ENCODE measurements at places on chromosomes 4 and X.

DNA sequence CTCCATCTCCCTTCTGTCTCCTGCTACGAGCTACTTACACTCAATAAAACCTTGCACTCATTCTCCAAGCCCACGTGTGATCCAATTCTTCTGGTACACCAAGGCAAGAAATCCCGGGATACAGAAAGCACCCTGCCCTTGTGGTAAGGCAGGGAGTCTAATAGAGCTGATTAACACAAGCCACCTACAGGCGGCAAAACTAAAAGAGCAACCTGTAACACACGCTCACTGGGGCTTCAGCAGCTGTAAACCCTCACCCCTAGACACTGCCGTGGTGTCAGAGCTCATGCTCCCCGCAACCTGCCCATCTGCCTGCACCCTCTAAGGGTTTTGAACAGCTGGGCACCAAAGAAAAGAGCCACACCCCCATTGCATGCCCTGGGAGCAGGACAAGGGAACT lies 755.4 kb upstream of the HTR2C start:
- DNase-seq: no peak

GRCh38 chr4:184156163-184156920 lies 61.3 kb downstream of the ENPP6 start:
- DNase-seq: no peak

DNA sequence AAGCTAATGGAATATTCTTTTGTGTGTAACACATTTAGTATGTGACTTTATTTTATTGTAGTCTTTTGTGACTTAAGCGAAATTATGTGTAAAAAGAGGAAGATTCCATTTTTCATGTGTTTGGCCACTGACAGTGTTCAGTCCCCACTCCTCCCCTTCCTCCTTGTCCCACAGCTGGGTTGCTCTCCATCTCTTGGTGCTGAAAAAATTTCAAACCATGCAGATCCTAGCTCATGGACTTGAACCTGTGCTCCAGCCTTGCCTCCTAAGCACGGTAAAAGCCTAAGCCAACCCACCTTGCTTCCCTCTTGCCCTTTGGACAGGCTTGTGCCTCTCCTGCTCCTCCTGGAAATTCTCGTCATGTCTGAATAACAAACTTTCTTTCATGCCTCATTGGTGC lies 2008.5 kb upstream of the TENM3 start:
- no peak for DNase-seq

- DNase-seq: peak; percentile 51
Observed at GRCh38 chr4:77600521-77601451, 4.8 kb upstream of the CXCL13 start.

- no peak for DNase-seq
Observed at GRCh38 chrX:42530027-42530426, 247.9 kb downstream of the PPP1R2C start.

DNA sequence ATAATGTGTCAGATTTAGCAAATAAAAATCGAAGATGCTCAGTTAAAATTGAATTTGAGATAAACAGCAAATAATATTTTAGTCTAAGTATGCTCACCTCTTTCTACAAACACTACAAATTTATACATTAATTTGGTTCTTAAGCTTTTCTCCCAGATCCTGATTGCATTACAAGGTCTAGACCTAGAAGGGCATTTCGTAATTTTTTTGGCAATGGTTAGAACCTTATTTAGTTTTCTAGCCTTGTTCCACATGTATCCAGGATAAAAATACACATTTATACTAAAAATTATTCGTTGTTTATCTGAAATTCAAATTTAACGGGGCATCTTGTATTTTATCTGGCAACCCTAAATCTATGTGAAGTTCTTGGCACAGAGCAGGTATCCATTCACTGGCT lies 2.5 kb upstream of the CDKL5 start:
- DNase-seq: no peak

DNA sequence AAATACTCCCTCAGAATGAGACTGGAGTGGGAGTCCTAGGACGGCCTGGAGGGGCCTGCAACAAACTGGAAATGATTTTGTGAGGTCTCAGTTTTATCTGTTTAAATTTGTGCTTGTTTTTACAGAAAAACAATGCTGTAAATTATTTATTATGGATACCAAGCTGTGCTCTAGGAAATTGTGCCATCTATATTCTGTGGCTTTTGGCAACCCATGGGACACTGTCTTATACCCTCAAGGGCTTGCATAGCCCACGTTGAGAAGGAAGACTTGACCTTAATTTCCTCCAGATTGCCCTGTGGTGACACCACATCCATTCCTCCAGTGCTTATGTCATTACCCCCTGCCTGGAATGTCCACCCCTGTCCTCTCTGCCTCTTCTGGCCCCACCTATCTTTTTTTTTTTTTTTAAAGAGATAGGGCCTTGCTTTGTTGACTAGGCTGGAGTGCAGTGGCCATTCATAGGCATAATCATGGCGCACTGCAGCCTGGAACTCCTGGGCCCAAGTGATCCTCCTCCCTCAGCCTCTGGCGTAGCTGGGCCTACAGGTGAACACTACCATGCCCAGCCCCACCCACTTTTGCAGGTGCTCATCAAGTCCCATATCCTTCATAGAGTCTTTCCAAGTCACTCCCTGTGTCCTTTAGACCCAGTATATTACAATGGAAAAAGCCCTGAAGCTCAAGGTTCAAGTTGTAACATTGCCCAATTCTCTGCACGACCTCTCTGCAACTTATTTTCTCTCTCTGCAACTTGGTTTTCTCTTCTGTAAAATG lies 77.4 kb downstream of the HPRT1 start:
- DNase-seq: no peak

DNA sequence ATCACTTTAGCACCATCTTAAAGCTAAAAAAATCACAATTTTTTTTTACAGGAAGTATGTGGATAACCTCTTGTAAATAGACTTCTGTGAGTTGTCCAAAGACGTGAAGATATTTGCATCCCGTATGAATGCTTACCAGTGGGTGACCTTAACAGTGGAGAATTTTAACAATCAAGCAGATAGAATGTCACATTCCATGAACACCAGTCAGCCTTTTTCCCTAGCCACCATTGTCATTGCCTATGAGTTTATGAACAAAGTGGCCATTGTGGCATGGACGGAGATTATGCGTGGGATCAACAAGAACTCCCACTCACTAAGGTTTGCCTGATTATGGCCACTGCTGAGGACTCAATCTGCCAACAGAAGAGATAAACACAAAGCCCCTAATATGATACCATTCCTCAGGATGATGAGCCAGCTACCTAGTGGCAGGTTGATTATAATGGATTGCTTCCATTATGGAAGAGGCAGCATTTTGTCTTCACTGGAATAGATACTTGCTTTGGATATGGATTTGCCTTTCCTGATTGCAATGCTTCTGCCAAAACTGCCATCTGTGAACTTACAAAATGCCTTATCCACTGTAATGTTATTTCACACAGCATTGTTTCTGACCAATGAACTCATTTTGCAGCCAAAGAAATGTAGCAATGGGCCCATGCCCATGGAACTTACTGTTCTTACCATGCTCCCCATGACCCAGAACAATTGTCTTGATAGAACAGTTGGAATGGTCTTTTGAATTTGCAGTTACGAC lies 830.9 kb upstream of the NDST4 start:
- no peak for DNase-seq

DNA sequence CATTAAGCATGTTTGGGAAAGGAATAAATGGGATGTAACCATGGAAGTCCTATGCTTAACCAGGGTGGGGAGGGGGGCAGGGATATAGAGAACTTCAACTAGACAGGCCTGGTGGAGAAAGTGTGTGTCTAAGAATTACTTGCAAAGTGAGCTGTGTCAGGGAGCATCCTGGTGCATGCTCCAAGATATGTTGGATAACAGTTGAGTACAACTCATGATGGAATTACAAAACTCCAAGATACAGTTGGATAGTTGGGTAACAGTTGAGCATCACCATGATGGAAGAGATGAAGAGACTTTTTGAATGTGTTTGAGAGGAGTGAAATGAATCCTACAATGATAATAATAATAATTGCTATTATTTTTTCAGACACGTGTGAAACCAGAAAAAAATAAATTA lies 26.1 kb upstream of the ACSL1 start:
- no peak for DNase-seq

DNA sequence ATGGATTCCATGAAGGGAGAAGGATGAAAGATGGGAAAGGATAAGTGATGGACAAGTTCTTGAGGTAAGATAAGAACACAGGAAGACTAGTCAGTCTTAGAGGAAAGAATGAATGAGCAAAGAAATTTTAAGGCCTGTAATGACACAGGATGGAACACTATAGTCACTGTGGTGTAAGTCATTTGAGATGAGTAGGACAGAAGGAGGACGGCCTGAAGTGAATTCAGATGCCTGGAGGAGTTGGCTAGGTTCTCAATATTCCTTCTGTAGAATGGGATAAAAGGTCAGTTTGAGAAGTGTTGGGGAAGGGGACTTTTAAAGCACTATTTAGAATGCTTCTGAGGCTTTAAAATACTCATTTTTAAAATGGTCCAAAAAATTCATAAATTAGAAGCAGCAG lies 3.9 kb downstream of the MSMO1 start:
- DNase-seq: no peak

GRCh38 chr4:118898684-118899138 lies 10.1 kb downstream of the SYNPO2 start:
- DNase-seq: no peak

GRCh38 chrX:1918780-1919179 lies 303.9 kb downstream of the ASMT start:
- DNase-seq: no peak

- DNase-seq: no peak
Observed at GRCh38 chr4:56757261-56757746, 64.2 kb downstream of the SPINK2 start.

GRCh38 chr4:147782087-147782781 lies 50.3 kb downstream of the ARHGAP10 start:
- no peak for DNase-seq

GRCh38 chrX:24508375-24508774 lies 43.3 kb downstream of the PDK3 start:
- no peak for DNase-seq

DNA sequence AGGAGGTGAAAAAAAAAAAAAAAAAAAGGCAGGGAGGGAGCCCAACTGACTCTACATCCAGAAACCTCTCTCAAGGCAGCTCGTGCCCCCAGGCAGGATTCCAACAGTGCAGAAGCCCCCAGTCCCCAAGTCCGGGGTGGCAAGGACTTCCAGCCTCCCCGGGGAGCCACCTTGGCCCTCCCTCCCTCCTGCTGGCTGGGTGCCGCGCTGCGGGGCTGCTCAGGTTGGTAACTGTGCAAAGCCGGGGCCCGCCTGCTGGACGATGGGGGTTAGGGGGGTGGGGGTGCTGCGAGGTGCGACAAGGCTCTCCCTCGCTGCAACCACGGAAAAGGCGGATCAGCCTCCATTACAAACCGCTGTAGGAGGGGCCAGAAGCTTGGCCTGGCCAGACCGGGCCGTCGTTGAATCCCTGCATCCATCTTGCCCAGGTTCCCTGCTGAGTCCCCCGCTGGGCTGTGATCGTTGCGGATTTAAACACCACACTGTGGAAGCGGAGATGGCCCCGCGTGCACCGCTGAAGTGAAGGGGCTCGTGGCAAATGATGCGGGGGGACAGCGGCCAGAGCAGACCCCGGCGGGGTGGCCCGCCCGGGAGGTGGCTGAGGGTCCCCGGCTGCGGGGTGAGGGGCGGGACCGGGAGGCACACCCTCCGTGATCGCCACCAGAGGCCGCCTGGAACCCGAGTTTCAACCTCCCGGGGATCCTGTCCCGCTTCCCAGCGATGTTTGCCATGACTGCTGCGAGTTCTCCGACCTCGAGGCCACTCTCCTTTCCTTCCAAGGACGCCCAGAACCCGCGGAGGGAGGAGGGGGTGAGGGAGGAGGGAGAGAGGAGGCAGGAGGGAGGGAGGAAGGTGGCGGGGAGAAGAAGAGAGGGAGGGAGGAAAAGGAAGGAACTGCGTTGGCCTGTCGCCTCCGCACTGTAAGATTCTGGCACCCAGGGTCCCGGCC lies 58.0 kb upstream of the DDX3X start:
- peak; percentile 14 for DNase-seq

- DNase-seq: no peak
Observed at GRCh38 chrX:39542316-39542715, 555.4 kb downstream of the BCOR start.

GRCh38 chrX:120308959-120309872 lies 2.0 kb downstream of the TMEM255A start:
- peak; percentile 60 for DNase-seq

- no peak for DNase-seq
Observed at GRCh38 chr4:15926486-15926885, 12.1 kb downstream of the FGFBP1 start.

- no peak for DNase-seq
Observed at GRCh38 chr4:132809298-132810032, 339.6 kb upstream of the PCDH10 start.

- DNase-seq: no peak
Observed at GRCh38 chrX:72716766-72717165, 2.7 kb upstream of the PHKA1 start.

GRCh38 chr4:85744950-85745349 lies 270.0 kb downstream of the ARHGAP24 start:
- no peak for DNase-seq

- peak; percentile 38 for DNase-seq
Observed at GRCh38 chrX:46903458-46904242, 8.6 kb upstream of the JADE3 start.

GRCh38 chrX:101999644-102000539 lies 68.1 kb upstream of the ZMAT1 start:
- peak; percentile 27 for DNase-seq

DNA sequence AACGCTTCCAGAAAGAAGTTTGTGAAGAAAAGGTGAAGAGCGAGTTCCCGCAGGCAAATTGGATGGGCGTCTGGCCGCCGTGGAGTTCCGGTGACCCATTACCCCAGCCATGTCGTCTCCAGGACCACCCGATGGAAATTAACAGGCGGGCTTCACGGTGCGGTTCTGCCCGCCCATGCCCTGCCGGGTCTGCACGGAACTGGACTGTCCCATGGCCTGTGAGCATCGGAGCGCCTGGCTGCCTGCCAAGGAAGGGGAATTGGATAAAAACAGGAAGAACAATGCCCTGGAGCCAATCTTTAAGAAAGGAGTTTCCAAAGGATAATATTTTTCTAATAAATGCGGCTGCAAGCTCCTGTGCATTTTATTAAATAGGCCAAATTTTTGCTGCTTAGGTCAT lies 319.8 kb upstream of the SLC7A11 start:
- DNase-seq: no peak

- DNase-seq: peak; percentile 28
Observed at GRCh38 chrX:154411981-154412340, 622 bp downstream of the TAFAZZIN start.

GRCh38 chrX:33273535-33273934 lies 62.2 kb upstream of the DMD start:
- no peak for DNase-seq

GRCh38 chr4:83259586-83259985 lies 25.0 kb downstream of the COQ2 start:
- no peak for DNase-seq

Measured in DMS79 treated with DMSO at 0.1 percent for 48 hours (cell line).